Adrenal gland (tissue), 19 donors: ENCODE measurements at places on chromosomes 6 and 20. TPM values are rescaled to one million over a fixed set of nuclear protein-coding genes. Genes with fewer than 3 reads are reported as not detected.
A peak's percentile ranks its signal among the peaks of the same experiment; 100 is the strongest.

DNA sequence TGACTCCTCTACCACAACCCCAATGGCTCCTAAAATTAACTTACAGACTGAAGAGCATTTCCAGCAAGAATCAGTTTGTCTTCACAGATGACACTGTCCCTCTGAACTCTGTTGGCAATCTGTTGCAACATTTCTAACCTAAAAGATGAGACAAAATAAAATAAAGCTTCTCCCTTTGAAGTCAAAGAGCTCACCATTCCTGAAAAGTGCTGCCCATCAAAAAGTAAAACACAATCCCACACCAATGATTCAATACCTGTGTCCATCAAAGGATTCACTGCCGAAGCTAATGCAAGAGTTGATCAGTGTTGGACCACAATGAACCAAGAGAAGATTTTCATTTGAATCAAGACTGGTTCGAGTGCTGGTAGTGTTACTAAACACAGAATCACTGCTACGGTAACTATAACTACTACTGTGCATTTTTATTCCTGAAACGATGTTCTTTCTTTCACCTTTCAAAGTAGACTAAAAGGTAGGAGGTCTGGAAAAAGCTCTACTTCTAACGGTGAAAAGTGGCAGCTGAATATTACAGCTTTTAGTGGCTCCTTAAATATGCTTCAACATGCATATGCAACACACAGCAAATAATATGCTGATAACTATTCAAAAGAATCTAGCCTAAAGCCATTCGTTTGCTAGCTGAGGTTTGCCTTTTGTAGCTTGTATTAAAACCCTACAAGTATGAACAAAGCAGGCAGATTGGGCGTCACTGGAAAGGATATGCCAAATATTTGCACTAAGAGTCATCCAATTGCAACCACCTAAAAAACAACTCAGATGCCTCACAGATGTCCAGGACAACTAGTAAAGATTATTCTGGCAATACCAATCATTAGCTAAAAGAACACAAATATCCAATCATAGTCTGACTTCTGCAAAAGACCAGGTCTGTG, at the start of gene DST:
TSS of gene DST (minus strand) at position 524 of the 896 bp plus-strand sequence.
- no peak for DNase-seq

GRCh38 chr6:34176261-34177031, 30.6 kb upstream of the GRM4 start:
- DNase-seq: peak; percentile 29

DNA sequence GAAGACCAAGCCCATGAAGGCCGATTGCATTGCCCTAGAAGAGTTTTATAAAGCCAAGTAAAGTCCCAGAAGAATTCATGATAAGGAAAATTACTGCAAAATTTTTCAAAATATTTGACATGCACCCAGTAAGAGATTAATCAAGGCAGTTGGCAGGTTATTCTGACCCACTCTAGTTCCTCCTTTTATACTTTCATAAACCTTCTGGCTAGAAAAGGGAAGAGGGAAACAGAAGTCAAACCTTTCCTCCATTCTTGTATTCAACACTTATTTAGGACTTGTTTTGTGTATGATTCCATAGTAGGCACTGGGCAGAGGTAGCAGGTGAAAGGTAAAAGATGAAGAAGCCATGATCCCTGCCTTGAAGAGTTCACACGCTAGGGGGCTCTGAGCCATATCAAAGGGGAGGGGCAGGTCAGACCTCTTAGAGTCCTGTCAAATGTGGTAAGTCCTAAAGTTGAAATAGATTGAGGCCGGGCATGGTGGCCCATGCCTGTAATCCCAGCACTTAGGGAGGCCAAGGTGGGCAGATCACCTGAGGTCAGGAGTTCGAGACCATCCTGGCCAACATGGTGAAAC, 85.4 kb downstream of the NDUFAF5 start:
- no peak for DNase-seq

Gene SLC22A16
- polyA plus RNA-seq: not detected

Gene PAK5
- 2.4 TPM for polyA plus RNA-seq
